ENCODE measurements at places on chromosomes 13 and 19.
A peak's percentile ranks its signal among the peaks of the same experiment; 100 is the strongest.

DNA sequence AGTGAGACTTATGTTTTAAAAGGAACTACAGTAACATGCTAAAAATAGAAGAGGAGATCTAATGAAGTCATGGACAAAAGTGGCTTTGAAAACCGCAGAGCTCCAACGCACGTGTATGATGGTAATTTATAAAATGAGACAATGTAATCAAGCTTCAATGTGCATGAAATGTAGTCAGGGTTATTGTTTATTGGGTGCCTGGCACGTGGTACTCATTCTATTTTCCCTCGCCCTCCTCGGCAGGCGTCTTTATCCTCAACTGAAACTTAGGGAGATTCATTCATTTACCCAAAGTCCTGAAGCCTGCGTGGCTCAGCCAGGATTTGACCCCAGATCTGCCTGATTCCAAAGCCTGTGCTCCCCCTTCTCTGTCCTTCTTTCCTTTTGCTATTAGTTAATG lies 79.8 kb downstream of the CHST8 start:
- DNase-seq, result no peak

DNA sequence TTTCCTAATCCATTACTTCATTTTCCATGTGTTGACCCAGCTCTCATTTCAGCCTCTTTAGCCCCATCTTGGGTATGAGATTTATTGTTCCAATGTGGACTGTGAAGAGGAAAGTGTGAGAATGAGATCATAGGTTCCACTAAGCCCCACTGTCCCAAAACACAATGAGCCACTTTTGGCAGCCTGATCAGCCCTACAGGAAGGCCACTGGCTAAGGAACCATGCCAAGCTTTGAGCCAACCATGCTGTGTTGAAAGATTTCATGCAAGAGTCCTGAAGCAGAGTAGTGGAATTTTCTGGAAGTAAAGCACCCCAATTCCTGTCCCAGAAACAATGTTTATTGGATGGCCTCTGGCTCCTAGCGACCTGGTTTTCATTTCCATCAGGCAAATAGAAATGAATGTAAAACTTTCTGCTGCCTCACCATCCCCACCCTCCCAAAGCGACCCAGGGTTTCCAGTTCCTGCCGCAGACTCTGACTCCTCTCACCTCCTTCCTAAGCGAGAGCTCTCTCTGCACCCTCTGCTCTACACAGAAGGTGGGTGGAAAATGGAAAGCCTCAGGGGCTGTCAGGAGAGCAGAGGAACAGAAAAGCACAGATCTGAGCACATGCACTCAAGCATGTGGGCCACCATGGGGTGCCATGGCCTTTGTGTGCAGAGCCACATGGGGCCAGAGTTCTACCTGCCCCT lies 73.1 kb downstream of the KCTD12 start:
- no peak for DNase-seq

DNA sequence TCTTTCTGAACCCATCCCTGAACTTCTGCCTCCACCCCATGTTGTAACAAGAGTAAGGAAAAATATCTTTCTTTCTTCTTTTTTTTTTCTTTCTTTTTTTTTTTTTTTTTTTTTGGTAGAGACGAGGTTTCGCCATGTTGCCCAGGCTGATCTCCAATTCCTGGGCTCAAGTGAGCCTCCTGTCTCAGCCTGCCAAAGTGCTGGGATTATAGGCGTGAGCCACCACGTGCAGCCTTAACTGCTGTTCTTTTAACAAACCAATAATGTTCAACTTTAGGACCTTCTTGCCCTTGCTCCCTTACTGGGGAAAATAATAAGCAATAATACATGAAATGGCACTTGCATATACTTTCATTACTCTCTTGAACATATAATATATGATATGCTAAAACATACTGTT lies 19.6 kb downstream of the GPR183 start:
- DNase-seq, result no peak

- no peak for DNase-seq
These were observed 70.9 kb downstream of the PEPD start for GRCh38 chr19:33450689-33451088.

DNA sequence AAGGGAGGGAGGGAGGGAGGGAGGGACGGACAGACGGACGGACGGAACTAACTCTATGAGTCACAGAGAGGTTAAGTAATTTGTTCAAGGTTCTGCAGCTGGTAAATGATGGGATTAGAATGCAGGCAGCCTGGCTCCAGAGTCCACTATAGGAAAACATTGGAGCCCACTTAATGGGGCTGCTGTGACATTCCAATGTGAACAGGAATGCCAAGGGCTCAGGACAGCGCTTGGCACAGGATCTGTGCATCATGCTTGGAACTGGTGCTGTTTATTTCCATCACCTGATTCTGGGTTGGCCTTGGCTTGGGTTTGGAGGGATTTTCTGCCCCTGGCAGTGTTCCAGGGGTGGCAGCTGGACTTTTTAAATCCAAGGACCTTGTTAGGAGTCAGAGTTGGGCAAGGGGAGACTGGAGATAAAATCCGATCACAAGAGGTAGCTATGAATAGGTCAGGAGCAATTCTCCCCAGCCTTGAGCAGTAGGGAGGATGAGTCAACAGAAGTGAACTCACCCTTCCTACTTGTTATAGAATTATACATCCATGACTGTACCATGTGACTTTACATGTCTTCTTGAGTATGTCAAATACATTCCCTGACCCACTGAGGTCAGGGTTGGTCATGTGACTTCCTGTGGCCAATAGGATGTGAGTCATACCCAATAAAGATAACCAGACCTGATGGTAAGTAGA lies 7.8 kb upstream of the HIF3A start:
- peak; percentile 97 for DNase-seq

DNA sequence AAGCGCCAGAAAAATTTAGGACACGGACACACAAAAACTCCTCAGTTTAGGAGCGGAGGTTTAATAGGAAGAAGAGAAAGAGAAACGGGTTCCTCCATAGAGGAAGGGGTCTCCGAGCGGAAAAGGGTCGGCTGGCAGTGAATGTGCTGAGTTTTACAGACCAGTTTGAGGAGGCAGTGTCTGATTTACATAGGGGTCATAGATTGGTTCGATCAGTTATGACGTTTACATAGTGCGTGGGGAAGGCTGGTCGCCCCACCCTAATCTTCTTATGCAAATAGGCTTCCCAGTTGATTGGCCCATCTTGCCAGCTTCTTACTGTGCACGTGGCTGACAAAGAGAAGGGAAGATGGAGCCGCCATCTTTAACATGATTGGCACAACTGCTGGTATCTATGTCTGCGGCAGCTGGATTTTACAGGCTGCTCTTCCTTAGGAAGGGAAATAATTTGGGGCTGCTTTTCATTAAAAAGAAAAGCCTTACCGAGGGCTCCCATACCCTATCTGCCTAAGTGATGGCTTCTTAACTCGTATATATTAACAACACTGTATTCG lies 1.2 kb upstream of the ZNF225 start:
- DNase-seq, result peak; percentile 89

- DNase-seq, result no peak
These were observed 2.3 kb downstream of the UPF1 start for GRCh38 chr19:18833849-18834643.

DNA sequence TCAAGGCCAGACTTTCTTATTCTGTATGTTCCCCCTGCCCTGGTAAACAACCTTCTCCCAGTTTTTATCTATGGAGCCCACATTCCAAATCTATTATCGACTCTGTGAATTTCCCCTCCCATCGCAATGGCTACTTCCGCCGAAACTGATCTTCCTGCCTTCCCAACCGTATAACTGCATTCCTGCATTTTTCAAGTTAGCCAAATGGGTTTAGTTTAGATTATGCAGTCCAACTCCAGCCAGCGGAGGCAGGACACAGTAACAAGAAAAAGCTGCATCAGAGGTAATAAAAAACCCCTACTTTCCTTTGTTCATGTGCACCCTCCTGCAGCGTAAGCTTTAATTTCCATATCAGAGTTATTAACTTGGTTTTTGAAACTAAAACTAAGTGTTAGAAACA lies 112.2 kb upstream of the ZNF91 start:
- DNase-seq, result no peak

DNA sequence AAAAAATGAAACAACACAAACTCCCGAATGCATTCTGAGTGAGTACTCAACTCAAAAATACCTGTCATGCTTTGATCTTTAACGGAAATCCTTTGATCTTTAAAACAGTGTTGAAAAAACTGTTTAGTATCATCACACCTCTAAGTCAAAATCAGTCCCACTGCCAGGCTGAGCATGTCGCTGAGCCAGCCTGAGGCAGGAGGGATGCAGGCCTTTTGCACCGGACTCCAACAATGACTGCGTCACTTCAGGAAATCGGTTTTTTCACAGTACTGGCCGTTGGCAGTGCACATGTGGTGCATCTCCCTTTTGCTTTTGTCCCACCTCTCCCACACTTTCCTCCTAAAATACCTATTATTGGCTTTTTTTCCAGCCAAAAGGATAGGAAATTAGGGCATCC lies 78.2 kb downstream of the SHISA2 start:
- DNase-seq, result no peak

DNA sequence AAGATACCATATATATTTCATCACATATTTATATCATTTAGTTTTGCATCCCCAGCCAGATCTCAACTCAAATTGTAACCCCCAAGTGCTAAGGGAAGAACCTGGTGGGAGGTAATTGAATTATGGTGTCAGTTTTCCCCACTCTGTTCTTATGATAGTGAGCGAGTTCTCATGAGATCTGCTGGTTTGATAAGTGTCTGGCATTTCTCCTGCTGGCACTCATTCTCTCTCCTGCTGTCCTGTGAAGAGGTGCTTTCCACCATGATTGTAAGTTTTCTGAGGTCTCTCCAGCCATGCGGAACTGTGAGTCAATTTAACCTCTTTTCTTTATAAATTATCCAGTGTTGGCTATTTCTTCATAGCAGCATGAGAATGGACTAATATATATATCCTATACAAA lies 462.5 kb upstream of the SLITRK5 start:
- no peak for DNase-seq

- peak; percentile 36 for DNase-seq
These were observed 239.8 kb downstream of the COG6 start for GRCh38 chr13:39895254-39895653.

DNA sequence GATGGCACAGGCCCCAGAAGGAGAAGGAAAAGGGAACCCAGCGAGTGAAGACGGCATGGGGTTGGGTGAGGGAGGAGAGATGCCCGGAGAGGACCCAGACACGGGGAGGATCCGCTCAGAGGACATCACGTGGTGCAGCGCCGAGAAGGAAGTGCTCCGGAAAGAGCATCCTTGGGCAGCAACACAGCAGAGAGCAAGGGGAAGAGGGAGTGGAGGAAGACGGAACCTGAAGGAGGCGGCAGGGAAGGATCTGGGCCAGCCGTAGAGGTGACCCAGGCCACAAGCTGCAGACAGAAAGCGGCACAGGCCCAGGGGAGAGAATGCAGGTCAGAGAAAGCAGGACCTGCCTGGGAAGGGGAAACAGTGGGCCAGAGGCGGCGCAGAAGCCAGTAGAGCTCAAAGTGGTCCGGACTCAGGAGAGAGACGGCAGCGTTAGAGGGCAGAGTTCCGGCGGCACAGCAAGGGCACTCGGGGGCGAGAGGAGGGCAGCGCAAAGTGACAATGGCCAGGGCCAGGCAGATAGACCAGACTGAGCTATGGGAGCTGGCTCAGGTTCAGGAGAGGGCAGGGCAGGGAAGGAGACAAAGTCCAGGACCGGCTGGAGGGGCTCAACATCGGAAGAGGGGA lies 1.1 kb downstream of the PPP1R12C start:
- peak; percentile 76 for DNase-seq

GRCh38 chr13:24361113-24361512 lies 51.7 kb downstream of the C1QTNF9 start:
- no peak for DNase-seq

DNA sequence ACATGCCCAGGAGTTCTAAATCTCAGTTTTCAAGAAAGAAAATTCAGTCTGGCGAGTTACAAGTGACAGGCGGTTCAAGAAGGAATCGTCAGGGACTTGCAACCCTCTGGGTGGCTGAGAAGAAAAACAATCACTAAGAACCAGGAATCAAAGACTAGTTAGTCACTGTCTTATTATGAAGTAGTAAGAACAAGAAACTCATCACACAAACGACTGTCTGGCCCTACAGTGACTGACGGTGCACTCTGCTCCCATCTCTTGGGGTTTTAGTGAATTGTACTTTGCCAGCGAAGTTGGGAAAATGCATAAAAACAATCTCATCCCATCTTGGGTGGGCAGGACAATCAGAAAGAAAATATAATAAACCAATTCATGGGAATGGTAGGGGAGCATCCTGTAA lies 63.7 kb upstream of the SACS start:
- no peak for DNase-seq
